ENCODE measurements at places on chromosomes 5 and 9.

DNA sequence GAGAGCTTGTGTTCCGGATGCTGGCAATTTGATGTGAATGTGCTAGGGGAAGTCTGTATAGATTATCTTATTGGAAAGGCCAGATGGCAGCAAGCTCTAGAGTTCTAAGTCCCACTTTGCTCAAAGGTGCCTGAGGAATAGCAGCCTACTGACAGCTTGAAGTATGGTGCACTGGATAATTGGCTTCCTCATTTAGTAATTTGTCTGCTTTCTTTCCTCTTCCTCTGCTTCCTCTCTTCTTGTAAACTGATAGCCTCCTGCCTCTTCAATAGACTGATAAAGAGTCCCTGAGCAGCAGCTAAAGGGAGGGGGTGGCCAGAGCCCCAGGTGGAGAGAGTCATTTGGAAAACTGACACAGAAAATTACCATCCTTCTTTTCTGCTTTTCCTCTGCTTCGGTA lies 177.3 kb downstream of the FGF1 start:
- DNase-seq: no peak

GRCh38 chr5:179023528-179024189 lies at the start of gene ZNF879:
ZNF879 (plus strand) TSS chr5:179023804; CDS start chr5:179025005, 1,201 bp downstream.
- peak; percentile 75 for DNase-seq

GRCh38 chr9:127915325-127915752 lies 1.5 kb downstream of the ST6GALNAC4 start:
- DNase-seq: no peak

- DNase-seq: no peak
These were observed 72.1 kb upstream of the ANKRD55 start for GRCh38 chr5:56305001-56305950.

DNA sequence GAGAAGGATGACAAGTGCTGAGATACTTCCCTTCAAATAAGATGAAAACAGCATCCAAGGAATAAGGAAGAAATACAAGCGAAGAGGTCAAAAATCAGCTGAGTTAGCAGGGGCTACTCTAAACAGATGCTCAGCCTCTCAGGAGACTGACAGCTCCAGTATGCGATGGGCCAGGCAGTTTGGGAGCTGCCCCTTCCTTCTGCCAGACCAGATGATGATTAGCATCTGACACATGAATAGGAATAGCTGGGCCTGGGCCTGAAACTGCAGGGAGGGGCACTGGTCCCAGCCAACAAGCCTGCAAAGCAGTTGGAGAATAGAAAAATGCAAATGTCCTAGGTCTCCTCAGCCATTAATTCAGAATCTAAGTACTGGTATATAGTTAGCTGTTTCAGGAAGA lies 13.1 kb upstream of the MAP3K1 start:
- no peak for DNase-seq

- DNase-seq: no peak
These were observed 280.3 kb downstream of the ELAVL2 start for GRCh38 chr9:23545728-23546127.

DNA sequence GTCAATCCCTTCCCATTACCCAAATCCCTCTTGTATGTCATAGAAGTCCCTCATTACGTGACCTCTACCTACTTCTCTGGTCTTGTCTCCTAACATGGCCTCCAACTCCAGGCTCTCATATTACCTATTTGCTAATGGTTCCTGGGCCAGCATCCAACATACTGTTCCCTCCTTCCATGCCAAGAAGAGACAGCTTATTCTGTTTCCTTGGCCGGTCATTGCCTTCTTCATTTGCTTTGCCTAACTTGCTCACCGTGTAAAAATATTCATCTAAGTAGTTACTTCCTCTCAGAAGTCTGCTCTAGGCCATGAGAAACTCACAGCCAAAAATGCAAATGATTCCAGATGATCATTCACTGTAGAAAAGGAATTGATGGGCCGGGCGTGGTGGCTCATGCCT lies 8.9 kb upstream of the IL6ST start:
- DNase-seq: no peak

DNA sequence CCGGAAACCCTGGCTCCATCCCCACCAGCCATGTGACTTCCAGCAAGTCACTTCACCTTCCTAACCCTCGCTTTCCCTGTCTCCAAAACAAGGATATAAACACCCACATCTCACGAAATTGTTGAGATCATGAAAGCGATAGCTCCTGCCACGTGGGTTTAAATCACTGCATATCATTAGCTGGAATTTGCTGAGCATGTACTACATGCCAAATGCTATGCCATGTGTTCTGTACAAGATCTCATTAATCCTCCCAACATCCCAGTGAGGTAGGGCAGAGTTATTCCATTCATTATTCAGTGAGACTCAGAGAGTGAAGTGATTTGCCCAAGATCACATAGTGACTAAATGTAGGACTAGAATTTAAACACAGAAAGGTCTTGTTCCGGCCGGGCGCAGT lies 29.2 kb upstream of the HRH2 start:
- no peak for DNase-seq

DNA sequence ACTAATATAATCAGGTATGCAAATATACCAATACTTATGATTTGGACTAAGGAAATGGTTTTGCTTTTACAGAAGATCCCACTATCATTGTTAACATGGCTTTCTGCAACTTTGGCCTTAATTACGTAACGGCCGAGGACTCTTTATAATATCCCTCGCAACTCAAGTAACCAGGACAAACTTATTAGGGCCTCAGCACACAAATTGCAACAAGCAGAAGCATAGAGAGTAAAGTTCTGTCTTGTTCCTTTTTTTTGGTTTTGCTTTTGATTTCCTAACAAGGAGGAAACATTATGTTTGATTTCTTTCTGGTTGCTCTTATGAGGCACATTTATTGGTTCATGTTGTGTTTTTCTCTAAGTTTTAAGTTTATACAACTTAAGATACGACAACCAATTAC lies 60.4 kb downstream of the RORB start:
- DNase-seq: no peak

DNA sequence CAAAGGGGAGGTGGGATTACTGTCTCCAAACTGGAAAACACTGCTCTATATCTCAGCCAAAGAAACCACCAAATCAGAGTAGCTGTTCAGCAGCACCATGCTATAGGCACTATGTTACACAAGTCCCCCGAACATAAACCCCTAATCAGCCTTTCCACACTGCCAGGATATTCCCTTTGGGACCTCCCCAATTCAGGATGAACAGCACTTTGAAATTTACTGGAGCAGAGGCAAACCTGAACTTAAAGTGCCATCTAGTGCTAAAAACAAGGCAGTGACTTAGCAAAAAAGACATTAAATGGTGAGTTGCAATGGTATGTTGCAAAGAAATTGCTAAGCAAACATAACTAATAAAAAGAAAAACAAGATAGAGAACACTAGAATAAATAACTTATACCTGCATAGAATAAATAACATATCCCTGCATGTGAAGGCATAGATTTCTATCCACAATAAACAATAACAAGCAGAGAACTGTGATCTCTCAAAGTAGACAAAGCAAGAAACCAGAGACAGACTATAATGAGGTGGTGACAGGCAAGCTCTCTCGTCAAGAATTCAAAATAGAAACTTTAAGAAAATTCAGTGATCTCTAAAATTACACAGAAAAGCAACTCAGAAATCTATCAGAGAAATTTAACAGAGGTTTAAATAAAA lies 584.4 kb upstream of the ACO1 start:
- peak; percentile 59 for DNase-seq

GRCh38 chr5:34755926-34756325 lies 83.0 kb upstream of the TTC23L start:
- DNase-seq: no peak

DNA sequence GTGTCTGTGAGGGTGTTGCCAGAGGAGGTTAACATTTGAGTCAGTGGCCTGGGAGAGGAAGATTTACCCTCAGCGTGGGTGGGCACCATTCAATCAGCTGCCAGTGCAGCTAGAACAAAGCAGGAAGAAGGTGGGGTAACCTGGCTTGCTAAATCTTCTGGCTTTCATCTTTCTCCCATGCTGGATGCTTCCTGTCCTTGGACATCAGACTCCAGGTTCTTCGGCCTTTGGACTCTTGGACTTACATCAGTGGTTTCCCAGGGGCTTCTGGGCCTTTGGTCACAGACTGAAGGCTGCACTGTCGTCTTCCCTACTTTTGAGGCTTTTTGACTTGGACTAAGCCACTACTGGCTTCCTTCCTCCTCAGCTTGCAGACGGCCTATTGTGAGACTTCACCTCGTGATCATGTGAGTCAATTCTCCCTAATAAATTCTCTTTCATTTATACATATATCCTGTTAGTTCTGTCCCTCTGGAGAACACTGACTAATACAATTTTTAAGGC lies 38.1 kb downstream of the PBX3 start:
- no peak for DNase-seq

GRCh38 chr9:130129432-130130061 lies 42.7 kb upstream of the NCS1 start:
- DNase-seq: no peak
